ENCODE measurements at places on chromosomes 4 and X.

GRCh38 chr4:121696581-121697461, at the start of gene ANXA5:
Gene ANXA5, minus strand, starts transcription at chr4:121696980. Its CDS starts 391 bp downstream, at chr4:121696589.
- peak; percentile 61 for DNase-seq

- DNase-seq, result no peak
Observed at GRCh38 chrX:7220121-7220520, 72.2 kb upstream of the PUDP start.

GRCh38 chrX:150508018-150508417, 60.4 kb upstream of the MTM1 start:
- no peak for DNase-seq

DNA sequence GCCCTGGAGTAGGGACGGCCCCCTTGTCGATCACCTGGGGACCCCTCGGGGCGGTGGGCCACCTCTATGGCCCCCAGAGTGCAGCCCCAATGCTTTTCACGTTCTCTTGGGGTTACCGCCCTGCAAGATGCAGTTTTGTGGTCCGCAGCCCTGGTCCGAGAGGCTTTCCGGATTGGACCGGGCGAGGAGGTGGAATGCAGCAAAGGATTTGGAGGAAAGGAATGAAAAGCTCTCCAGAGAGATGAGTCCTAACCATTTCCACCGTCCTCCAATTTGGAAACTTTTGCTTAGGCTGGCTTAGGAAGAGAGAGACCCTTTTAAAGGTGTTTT, 601 bp downstream of the SLC25A43 start:
- DNase-seq, result no peak

GRCh38 chrX:70525733-70526132, 81.1 kb downstream of the DLG3 start:
- DNase-seq, result no peak

DNA sequence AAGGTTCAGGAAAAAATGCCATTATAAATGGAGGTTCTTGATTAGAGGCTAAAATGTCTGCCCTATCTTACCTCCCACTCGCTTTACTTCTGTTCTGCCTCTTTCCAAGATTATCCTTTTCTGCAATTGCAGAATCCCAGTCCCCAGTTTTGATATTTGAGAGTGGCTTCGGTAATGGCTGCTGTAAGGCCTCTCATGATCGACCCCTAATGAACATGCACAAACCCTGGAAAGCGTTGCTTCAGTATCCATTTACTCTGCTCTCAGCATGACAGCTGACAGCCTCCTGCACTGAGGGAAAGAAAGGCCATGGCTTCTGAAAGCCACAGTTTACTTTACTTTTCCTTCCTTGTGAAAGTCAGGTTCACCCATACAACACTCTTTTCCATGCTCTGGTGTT, 325.4 kb upstream of the GALNT7 start:
- DNase-seq, result no peak

DNA sequence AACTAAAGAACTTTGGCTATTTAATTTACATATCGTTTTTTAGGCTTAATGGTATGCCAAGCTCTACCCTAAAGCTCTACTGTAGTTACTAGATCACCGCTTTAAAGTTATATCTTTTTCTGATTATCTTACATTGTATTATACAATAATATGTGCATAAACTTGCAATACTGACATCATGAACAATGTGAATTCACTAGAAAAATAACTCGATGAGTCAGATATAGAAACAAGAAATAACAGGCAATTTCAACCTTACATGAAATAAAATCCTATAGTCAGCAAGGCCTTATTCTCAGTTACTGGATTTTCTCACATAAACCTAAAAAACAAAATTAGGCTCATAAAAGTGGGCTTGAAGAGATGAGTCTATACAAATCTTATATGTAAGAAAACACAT, 32.5 kb downstream of the PDGFC start:
- no peak for DNase-seq

DNA sequence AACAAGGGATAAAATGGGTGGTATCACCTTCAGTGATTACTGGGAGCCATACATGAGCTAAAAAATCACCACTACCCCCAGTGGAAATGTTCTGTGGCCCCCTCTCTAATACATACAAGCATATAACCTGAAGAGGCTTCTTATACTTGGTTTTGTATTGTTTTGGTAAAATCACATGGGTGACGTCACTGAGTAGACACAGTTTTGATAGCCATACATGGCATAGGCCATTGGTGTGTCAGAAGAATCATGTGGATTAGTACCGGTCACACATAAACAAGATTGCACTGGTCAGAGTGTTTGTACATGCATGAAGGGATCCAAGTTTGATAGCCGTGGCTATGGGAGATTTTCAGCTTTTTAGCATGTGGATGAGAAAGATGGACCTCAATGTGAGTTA, 131.9 kb upstream of the RADX start:
- DNase-seq, result no peak

DNA sequence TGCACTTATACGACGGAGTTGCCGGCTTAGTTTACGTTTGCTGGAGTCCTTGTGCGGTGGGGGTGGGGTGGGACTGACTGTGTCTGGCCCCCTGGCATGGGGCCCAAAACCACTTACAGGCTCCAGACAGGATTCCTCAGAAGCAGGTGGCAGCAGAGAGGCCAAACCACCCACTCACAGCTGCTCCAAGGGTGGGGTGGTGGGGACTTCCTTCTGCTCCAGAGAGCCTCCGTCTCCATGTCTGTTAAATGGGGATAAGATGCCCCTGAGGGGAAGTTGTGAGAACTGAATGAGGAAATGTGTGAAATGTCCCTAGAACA, 36.7 kb downstream of the PSAPL1 start:
- peak; percentile 60 for DNase-seq

- no peak for DNase-seq
Observed at GRCh38 chr4:137961051-137961438, 281.1 kb downstream of the SLC7A11 start.

GRCh38 chr4:88098993-88099752, 59.3 kb downstream of the ABCG2 start:
- no peak for DNase-seq

GRCh38 chr4:158836002-158836369, 67.2 kb downstream of the FNIP2 start:
- no peak for DNase-seq
